ENCODE measurements at places on chromosomes 3 and 15.

DNA sequence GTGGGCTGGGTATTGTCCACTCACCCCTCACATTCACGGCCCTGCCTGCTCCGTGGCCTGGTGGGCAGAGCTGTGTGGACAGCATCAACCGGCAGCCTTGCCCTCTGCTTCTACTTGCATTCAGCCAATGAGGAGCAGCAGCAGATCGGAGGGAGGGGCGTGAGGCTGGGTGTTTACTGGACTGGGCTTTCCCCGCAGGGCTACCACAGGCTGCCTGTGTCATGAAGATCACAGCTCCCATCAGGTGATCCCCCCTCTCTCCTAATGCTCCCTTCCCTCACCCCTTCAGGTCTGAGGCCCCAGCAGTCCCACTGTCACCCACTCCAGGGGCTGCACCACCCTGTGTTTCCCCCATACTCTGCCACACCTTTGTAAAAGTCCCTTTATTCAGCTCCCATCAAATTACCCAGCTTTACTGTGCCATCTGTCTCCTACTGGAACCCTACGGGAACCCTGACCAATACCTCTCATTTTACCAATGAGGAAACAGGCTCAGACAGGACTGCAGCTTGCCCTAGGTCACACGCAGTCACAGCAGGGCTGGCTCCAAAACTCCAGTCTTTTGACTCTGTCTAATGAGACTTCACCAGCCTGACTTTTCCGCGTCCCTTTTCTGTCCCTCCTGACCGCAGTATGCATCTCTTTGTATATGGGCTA, 81.1 kb downstream of the MEGF11 start:
- ATAC-seq, result no peak

DNA sequence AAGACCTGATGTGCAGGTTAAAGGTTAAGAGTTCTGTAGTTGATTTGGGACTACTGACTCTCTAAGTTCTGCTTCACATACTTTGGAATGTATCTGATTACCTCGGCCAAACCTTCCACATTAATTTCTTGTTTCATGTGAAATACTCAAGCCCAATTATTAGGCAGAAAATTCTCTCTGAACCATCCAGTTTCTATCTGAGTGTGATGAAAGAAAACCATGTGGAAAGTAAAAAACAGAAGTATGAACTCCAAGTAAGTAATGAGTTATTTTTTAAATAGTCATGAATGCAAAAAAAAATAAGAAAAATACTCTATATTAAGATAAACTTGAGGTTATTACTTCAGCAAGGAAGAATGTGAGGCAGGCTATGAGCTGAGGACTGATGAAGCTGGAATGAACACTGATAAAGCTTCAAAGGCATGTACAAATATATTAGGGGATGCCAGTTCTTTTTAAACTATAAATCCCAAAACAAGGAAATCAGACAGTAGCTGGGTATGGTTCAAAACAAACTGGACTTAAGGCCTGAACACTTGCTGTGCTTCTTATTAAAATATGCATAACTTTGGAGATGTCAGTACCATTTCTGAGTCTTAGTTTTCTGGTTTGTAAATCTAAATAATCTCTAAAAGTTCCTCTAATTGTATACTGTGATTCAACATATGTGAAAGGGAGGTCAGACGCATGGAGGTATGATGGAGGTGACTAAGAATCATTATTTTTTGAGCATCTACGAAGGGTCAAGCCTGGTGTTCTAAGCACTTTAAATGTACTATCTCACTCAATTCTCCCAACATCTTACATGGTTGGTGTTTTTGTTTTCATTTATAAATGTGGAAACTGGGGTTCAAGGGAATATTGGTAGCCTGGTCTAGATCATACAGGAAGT, 59.6 kb downstream of the COL6A6 start:
- no peak for ATAC-seq

DNA sequence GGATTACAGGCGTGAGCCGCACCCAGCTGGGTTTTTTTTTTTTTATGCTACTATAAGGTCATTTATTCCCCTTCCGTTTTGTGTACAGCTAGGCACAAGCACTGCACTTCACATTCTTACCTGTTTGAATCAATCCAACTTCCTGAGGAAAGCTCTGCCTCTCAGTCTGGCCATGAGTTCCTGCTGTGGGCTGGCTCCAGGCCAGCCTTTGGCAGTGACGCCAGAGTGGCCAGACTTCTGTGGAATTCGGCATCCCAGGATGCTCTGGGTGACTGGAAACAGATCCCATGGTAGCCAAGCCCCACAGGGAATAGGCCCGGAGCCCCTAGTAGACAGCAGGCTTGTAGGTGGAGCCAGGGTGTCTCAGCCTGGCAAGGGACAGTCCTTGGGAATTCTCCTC, 21.5 kb upstream of the TIMP4 start:
- ATAC-seq, result no peak

DNA sequence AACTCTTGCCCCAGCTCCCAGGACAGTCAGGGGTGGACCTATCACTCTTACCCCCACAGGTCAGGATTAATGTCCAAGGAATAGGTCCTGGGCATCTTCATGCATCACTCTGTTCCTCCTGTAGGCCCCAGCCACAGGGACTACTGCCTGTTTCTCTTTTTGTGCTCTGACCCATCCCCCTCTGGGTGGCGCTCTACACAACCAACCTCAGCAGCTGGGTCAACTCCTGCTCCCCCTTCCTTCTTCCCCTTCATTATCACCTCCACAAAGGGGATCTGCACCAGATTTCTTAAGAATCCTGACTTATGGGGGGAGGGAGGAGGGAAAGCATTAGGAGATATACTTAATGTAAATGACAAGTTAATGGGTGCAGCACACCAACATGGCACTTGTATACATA, 12.2 kb upstream of the TRANK1 start:
- ATAC-seq, result no peak

DNA sequence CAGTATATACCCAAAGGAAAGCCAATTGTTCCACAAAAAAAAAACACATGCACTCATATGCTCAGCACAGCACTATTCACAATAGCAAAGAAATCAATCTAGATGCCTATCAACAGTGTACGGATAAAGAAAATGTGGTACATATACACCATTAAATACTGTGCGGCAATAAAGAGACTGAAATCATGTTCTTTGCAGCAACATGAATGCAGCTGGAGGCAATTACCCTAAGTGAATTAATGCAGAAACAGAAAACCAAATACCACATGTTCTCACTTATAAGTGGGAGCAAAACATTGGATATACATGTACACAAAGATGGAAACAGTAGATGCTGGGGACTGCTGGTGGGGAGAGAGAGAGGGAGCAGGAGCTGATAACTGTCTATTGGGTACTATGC, 124.2 kb upstream of the AADACL2 start:
- ATAC-seq, result no peak

GRCh38 chr3:71277341-71277740, 306.2 kb downstream of the FOXP1 start:
- no peak for ATAC-seq

GRCh38 chr3:74021449-74021848, 396.7 kb upstream of the PDZRN3 start:
- ATAC-seq, result no peak

GRCh38 chr15:92448370-92448769, 54.7 kb downstream of the ST8SIA2 start:
- ATAC-seq, result no peak

DNA sequence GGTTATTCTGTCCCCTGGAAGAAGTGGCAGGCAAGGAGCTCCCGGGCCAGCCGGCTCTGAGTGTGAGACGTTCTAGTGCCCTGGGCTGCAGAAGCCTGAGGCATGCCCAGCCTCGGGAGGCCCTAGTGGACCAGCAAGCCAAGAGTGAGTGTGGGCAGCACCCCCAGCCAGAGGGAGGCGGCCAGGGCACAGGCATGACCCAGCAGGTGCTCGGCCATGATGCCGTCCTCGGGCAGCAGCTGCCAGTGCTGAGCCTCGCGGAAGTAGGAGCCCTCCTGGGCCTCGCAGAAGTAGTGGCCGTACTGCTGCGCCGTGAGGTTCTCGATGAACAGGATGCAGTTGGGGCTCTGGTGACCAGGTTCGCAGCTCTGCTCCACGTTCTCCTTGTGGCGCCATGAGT, 23.3 kb downstream of the SEMA7A start:
- ATAC-seq, result no peak

DNA sequence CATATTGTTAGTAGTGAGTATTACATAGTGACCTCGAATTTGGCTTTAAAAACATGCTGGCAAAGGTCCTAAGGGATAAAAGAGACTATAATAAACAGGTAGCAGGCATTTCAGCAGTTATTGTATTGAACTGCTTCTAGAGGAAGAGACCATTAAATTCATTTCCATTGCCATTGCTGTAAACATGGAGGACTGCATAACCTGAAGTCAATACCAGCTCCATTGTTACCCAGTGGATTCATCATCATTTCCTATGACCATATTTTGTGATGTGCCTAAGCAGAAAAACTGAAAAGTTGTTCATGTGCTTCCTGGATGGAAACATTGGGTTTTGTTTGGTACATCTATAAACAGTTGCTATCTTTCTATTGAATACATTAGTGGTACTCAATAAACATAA, 482.5 kb upstream of the UBE2E2 start:
- ATAC-seq, result no peak
